WTC11 (cell line): ENCODE measurements at places on chromosomes 13 and 19.

- DNase-seq: no peak
These were observed 22.0 kb upstream of the RAP2A start for GRCh38 chr13:97411984-97412383.

DNA sequence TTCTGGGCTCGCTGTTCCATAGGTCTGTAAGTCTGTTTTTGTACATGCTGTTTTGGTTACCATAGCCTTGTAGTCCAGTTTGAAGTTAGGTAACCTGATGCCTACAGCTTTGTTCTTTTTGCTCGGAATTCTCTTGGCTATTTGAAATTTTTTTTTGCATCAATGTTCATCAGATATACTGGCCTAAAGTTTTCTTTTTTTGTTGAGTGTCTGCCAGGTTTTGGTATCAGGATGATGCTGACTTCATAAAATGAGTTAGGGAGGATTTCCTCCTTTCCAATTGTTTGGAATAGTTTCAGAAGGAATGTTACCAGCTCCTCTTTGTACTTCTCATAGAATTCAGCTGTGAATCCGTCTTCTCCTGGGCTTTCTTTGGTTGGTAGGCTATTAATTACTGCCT, 397.8 kb upstream of the HTR2A start:
- DNase-seq: no peak

DNA sequence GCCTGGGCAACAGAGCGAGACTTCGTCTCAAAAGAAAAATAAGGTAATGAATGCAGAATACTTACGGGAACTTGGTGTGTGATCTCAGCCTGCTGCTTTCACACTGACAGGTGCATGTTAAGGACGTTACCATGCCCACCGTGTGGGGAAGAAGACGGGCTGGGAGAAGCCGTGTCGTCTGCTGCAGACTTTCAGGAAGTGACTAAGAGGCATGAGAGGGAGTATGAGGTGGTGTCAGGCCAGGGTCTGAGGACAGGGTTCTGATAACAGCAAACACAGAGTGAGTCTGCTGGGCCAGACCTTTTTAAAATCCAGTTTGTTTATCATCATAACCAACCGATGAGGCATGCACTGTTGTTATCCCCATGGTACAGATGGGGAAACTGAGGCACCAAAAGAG, 13.6 kb upstream of the GALP start:
- no peak for DNase-seq

- peak; percentile 66 for DNase-seq
These were observed 371.9 kb downstream of the KCNRG start for GRCh38 chr13:50387051-50387581.

- DNase-seq: no peak
These were observed 111.9 kb downstream of the PCDH9 start for GRCh38 chr13:67118277-67118676.

GRCh38 chr19:38975861-38976271, 324 bp upstream of the FBXO17 start:
- DNase-seq: peak; percentile 29

DNA sequence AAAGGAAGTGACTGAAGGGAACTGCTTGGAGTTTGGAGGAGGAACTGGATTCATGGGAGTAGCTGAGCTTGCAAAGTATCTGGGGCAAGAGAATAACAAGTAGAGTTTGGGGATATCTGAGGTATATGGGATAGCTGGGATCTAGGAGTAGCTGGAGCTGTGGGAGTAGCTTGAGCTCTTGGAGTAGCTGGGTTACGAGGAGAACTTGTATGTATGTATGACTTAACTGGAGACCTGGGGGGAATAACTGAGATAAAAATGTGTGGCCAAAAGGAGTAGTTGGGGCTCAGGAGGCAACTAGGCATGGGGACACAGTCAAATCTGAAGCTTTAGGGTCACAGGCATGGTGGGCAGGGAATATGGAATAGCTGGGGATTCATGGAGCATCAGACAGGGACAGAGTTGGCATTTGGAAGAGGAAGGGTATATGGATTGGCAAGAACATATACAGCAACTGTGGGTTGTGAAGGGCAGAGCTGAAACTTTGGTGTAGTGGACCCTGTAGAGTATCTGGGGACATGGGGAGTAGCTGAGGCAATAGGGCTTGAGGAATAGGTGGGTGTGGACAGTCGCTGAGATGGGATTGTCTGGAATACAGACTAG, 18.6 kb downstream of the ANKRD24 start:
- no peak for DNase-seq

GRCh38 chr13:106753251-106753650, 185.3 kb upstream of the ARGLU1 start:
- DNase-seq: no peak

- DNase-seq: no peak
These were observed 29.8 kb upstream of the ZNF83 start for GRCh38 chr19:52667972-52668371.

GRCh38 chr13:104809483-104809882, 1726.0 kb downstream of the EFNB2 start:
- no peak for DNase-seq

- DNase-seq: no peak
These were observed 492.6 kb downstream of the COG6 start for GRCh38 chr13:40148101-40148500.

- no peak for DNase-seq
These were observed 273.6 kb downstream of the DCT start for GRCh38 chr13:94205896-94206295.
